ENCODE measurements at places on chromosomes 2 and 18.

GRCh38 chr2:184270660-184271059 is 327.7 kb upstream of the ZNF804A start:
- H3K4me1 ChIP-seq = no peaks in the 10 kb centered on the region
- no peak overlapping the region for H3K4me3 ChIP-seq
- DNase-seq = no peak
- H3K27ac ChIP-seq = no peak overlapping the region

DNA sequence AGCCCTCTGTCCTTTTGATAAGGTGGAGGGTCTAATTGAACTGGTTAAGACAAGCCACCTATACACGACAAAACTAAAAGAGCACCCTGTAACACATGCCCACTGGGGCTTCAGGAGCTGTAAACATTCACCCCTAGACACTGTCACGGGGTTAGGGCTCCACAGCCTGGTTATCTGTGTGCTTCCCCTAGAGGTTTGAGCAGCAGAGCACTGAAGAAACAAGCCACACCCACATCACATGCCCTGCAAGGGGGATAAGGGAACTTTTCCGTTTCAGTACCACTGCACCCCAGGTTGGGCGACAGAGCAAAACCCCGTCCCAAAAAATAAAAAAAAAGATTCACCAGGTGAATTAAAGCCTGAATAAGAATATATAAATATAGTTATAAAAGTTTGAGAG is 913.7 kb upstream of the ACVR2A start:
- no peaks in the 10 kb centered on the region for H3K36me3 ChIP-seq
- no peaks in the 10 kb centered on the region for H3K27me3 ChIP-seq
- H3K4me3 ChIP-seq = no peak overlapping the region
- DNase-seq = no peak

DNA sequence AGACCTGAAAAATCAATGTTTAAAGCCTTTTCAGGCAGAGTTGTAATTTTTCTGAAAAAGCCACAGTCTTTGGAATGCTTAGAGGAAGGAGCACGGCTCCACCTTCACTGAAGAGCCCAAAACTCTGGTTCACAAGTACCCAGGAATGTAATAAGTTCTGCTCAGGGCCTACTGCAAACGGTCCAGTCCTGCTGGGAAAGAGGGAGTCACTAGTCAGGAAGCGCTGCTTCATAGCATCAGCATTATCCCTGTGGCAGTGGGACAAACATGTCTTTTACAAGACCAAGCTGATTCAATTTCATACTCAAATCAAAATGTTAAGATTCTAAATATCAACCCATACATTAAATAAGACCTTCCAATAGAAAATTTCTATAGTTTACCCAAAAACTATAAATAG is 152.9 kb upstream of the PGAP1 start:
- H3K27me3 ChIP-seq = no peaks in the 10 kb centered on the region
- H3K27ac ChIP-seq = no peak overlapping the region
- H3K36me3 ChIP-seq = no peaks in the 10 kb centered on the region
- DNase-seq = no peak

- H3K4me3 ChIP-seq = no peak overlapping the region
- no peaks in the 10 kb centered on the region for H3K4me1 ChIP-seq
- no peak overlapping the region for H3K27ac ChIP-seq
- DNase-seq = no peak
Measured at GRCh38 chr2:195602687-195603086, 54.3 kb upstream of the SLC39A10 start.

DNA sequence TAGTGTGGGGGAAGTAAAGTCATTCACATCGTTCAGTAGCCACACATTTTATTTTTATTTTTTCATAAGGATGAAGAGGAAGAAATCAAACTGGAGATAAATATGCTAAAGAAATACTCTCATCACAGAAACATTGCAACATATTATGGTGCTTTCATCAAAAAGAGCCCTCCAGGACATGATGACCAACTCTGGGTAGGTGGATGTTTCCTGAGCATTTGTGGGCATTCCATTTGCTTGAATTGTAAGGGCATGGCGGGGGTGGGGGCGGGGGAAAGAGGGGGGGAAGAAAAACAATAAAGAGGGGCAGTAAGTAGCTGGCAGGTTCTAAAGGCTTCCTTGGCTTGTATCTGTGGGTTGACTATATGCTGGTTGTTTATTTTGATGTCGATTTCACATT is 126.4 kb downstream of the MAP4K4 start:
- H3K27me3 ChIP-seq = no peaks in the 10 kb centered on the region
- no peak overlapping the region for H3K4me3 ChIP-seq
- peaks cover 22% of the 10 kb centered on the region for H3K36me3 ChIP-seq

DNA sequence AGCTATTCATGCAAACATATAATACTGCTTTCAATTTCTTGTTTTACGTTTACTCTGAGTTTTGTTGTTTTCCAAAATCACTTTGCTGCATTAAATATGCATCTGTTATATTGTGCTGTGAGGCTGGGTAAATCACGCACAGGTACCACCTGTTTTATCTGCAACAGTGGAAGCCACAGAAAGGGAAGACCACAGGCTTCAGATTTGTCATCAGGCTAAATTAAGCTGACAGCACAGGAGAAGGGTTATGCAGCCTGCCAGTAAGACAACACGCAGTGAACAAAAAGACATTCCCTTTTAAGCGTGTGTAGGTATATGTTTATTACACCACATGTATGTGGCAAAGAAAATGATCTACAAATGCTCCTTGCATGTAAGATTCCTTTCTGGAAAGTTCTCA is 38.2 kb downstream of the ZNF516 start:
- peaks cover 16% of the 10 kb centered on the region for H3K4me1 ChIP-seq
- peaks cover 9% of the 10 kb centered on the region for H3K27me3 ChIP-seq
- DNase-seq = no peak
- no peaks in the 10 kb centered on the region for H3K36me3 ChIP-seq
- H3K27ac ChIP-seq = no peak overlapping the region

DNA sequence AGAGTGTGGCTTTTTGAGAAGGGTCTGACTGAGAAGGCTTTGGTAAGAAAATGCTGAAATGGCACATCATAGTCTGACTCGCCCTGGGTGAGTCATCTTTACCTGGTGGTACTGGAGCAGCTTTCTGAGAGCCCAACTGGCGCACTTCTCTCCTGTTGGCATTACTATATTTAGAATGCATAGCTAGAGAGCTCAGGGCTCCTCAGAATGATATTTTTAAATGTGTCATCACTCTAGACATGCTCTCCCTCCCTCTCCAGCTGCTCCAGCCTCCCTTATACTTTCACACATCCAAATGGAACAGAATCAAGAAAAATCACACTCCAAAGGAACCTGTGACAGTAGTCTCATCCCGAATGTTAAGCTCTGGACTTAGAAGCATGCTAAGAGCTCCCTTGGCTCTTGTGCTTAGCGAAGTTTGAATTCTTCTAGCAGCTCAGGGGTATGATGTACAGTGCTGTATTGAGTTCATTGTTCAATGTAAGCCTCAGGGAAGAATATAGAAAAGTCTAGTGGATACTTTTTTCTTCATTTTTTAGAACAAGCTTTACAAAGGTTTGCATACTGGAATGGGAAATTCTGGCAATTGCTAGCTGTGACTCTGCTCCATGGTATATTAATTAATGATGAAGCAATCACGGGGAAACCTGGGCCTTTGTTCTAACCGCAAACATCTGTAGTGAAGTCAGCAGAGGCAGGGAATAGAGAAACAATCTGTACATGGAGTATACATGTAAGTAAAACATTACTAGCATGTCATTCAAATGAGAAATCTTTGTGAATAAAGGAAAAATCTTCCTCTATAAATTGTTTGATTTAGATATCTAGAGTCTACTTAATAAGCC is 751.2 kb upstream of the NRXN1 start:
- H3K27me3 ChIP-seq = no peaks in the 10 kb centered on the region
- DNase-seq = no peak
- no peaks in the 10 kb centered on the region for H3K4me1 ChIP-seq
- H3K4me3 ChIP-seq = no peak overlapping the region

DNA sequence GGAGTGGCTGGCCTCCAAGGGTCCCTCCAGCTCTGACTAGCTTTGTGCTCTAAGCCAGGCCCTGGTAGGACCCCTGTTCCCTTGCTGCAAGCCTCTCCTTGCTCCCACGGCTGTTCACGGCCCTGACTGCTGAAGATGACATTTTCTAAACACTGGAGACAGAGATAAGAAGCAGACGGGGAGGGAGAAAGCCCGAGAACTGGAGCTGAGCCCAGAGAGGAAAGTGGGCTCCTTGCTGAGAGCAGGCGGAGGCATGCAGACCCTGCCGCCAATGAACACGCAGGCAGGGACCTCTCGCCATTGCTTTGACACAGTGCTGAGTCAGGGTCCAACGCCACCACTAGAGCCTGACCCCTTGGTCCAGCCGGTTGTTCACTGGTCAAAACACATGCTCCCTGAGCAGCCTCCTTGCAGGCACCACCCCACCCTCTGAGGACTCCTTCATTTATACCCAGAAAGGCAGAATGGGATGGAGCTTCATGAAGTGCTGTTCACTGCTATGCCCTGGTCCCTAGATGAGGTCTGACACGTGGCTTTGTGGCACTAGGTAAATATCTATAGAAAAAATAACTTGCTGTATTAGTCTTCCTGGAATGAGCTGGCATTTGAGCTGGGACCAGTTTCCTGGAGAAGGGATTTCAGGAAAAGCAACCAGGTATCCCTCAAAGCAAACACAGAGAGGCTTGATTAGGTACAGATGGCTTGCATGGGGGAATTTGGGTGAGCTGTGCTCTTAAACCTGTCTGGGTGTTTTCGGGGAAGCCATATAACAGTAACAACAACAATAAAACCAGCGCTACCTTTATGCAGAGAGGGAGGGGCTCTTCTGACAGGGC is 65.7 kb downstream of the MCFD2 start:
- peaks cover 2% of the 10 kb centered on the region for H3K4me1 ChIP-seq
- no peaks in the 10 kb centered on the region for H3K27me3 ChIP-seq
- no peak overlapping the region for H3K27ac ChIP-seq
- no peak overlapping the region for H3K4me3 ChIP-seq
- no peak for DNase-seq
- no peaks in the 10 kb centered on the region for H3K36me3 ChIP-seq

GRCh38 chr2:153106802-153107477 is 371.6 kb downstream of the RPRM start:
- H3K27ac ChIP-seq = no peak overlapping the region
- H3K36me3 ChIP-seq = no peaks in the 10 kb centered on the region
- no peaks in the 10 kb centered on the region for H3K4me1 ChIP-seq
- H3K27me3 ChIP-seq = no peaks in the 10 kb centered on the region

DNA sequence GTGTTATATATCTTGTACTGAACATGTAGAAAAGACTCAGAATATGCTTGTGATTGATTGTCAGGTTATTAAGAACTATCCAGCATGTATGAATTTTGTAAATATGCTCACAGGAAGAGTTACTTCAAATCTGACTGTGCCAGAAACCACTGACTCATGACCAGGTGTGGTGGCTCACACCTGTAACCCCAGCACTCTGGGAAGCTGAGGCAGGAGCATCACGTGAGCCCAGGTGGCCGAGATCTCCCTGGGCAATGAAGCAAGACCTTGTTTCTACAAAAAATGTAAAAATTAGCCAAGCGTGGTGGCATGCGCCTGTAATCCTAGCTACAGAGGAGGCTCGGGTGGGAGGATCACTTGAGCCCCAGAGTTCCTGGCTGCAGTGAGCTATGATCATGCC is 126.6 kb downstream of the COMMD1 start:
- H3K4me3 ChIP-seq = no peak overlapping the region
- no peaks in the 10 kb centered on the region for H3K4me1 ChIP-seq
- H3K27me3 ChIP-seq = no peaks in the 10 kb centered on the region
- H3K36me3 ChIP-seq = no peaks in the 10 kb centered on the region

DNA sequence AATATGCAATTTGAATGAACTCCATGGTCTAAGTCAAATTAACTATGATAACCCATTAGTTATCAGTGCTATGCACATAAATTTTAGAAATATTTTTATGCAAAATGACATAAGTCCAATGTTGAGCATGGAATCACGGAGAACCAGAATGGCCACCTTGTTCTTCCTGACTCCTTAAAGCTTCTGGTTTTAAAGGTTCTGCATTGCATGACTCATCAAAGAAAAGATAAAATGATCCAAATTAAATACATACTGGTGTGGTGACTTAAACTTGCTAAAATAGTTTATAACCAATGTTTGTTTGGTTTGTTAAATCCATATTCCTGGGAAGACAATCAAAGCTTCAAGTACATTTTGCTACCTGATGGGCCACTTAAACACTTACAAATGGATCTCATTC is 1146.9 kb upstream of the NRXN1 start:
- no peaks in the 10 kb centered on the region for H3K4me1 ChIP-seq
- no peaks in the 10 kb centered on the region for H3K27me3 ChIP-seq
- no peak overlapping the region for H3K4me3 ChIP-seq
- no peak overlapping the region for H3K27ac ChIP-seq
- no peak for DNase-seq
- no peaks in the 10 kb centered on the region for H3K36me3 ChIP-seq

DNA sequence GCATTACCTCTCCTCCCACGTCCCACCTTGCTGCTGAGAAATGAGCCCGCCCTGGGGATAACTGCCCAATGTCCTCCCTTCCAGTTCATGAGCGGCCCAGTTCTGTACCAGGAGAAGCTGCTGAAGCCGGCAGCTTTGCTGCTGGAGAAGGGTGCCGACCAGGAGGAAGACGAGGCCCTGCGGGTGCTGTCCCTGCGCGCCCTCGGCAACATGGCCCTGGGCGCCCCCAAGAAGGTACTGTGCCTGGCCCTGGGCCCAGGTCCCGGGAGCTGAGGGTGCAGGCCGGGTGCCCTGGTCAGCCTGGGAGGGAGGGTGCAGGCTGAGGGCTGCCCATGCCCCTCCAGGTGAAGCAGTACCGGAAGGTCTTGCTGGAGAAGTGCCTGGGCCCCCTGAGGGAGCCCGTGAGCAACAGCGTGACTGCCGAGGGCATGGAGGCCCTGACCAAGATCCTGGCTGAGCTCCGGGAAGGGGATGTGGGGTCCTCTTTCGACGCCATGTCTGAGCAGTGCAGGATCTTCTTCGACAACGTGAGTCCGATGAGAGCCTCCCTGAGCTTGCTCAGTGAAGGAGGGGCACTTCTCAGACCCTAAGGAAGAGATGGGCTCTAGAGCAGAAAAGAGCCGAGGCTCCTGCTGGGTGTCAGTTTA is 25.7 kb downstream of the HJURP start:
- no peaks in the 10 kb centered on the region for H3K27me3 ChIP-seq
- no peak for DNase-seq
- no peak overlapping the region for H3K27ac ChIP-seq
- H3K4me1 ChIP-seq = no peaks in the 10 kb centered on the region

DNA sequence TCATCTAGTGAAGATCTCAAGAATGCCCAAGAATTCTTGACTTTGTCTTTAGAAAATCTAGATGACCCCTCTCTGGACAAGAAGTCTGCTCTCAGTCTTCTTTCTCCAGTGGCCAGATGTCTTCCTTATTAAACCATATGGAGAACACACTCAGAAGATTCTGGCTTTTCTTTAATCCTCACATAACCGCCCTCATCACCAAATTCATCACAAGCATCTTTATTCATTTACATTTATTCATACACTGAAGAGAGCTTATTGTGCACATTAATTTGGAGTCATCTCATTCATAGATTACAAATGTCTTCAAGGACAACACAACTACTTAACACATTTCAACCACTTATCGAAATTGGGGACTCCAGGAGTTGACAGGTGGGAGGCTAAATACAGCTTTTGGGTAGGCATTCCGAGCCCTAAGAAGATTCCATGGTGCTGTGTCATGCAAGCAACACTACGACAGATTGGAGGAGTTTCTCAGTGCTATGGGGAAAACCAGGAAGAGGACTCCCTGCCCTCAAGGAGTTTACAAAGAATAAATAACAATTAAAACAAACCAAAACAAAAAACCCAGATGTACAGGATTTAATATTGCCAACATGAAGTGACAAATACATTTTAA is 64.8 kb upstream of the LCLAT1 start:
- no peak for DNase-seq
- no peaks in the 10 kb centered on the region for H3K4me1 ChIP-seq
- H3K27me3 ChIP-seq = no peaks in the 10 kb centered on the region
- H3K36me3 ChIP-seq = no peaks in the 10 kb centered on the region

- H3K4me3 ChIP-seq = no peak overlapping the region
Measured at GRCh38 chr18:11500153-11501122, 109.0 kb upstream of the SLC35G4 start.
